ENCODE measurements at places on chromosomes 6 and 20.
A peak's percentile ranks its signal among the peaks of the same experiment; 100 is the strongest.

DNA sequence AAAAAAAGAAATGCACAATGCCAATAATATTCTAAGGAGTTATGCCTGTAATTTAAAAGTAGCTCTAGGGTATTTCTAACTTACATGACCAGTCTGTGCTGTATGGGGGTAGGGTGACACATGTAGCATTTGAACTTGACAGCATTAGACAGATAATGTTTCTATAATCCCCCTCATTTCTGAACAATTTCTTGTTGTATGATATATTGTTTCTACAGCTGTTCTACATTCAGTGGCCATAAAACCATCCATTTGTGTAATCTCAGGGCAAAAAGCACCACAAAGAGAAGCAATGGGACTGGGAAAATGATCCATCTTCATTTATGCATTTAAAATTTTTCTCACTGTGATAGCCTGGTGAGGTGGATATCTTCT is 767.8 kb downstream of the TFAP2A start:
- DNase-seq = no peak

DNA sequence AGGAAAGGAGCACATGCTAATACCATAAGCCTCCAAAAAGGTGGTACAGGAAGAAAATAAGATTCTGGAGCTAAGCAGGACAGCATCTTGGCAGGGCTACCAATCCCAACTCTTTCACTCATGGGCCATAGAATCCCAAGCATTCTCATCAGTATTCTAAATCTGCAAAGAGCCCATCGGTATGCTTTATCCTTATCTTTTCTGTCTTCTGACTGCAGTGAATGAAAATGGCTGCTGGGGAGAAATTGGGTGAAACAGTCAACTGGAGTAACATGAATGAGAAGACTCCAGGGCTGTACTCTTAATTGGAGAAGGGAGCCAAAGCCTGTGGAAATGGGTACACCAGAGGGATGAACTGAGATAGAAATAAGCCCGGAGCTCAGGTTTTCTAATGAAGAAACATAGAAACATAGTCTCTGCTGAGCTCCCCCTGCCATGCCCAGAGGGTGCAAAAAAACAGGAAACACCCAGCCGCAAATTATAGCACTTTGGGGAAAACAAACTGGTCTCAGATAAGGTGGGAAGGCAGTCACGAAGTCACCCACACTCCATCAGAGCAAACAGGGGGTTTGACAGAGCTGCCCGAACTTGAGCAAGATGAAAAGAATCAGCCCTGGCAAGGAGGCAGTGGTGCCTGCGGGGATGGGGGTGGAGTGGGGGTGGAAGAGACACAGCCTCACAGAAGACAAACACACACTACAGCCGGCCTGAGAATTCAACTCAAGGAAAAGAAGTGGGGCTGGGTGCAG is 35.4 kb upstream of the E2F3 start:
- DNase-seq = no peak

- peak; percentile 58 for DNase-seq
These were observed 9.0 kb upstream of the CCN6 start for GRCh38 chr6:112044856-112045255.

DNA sequence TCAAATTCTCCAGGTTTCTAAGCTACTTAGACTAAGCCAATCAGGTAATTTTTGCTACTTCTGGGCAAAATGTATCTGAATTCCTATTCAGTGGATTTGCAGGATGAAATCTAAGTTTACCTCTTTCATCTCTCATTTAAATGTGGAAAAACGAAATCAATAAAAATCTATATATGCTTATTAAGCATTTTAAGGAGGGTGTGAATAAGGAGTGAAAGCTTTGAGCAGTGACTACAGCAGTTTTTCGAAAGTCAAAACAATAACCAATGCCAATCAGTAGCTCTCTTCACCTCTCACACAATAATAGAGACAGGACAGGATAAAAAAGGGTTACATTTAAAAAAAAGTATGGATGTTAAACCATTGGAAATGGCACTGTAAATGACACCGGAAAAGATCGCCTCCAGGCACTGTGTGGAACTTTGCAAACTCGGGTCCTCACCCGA is 476 bp upstream of the BCKDHB start:
- no peak for DNase-seq

GRCh38 chr6:1709234-1709641 is 99.5 kb downstream of the FOXC1 start:
- no peak for DNase-seq

DNA sequence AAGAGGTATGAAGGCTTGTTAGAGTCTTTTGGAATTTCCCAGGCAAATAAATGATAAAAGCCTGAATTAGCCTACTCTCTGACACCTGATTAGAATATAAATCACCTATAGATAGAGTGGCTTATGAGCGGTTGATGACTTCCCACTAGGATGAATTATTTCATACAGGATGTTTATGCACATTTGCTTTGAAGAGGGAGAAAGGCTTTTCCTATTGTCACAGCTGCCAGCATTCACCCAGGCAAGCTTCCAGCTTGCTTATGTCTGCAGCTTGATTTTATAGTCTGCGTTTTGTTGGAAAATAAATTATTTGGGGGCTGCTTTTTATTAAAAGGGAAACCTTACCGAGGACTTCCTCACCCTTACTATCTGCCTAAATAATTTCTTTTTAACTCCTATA is 51.3 kb upstream of the EIF2S2 start:
- DNase-seq = no peak

GRCh38 chr6:89776583-89777233 is 42.9 kb downstream of the MDN1 start:
- DNase-seq = no peak

DNA sequence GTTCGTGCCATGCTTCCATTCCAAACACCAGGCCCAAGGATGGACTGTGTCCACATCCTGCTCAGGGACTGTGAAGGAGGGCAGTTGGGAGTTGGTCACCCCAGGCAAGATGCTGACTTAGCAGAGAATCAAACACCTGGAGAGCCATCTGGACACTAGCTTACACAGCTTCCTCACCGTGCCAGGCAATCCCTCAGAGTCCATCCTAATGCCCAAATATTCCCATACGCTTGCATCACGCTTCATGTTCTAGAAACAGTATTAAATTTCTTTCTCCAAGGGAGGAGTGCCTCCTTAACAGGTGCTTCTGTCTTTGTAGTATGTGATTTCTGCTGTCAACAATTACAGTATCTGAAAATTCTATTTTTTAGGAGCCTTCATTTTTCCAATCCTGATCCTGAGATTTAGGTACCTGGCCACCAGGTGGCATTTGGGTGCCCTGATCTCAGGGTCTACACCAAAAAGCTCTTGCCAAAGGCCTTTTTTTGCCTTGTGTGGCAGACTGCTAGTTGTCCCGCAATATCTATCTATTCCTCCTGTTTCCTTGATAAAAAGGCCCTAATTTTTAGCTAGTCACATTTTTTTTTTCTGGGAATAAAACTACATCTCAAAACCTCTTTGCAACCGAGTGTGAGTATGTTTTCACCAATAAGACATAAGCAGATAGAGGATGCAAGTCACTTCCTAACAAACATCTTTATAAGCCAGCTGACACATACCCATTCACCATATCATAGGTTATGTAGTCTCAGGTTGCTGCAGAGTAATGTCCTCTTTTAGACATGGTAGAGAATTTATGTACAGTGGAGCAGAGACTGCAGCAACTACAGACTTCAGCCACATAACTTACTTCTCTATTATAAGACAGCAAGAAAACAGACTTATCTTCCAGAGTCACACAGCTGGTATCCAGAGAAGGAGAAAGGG is 85.0 kb downstream of the PREP start:
- no peak for DNase-seq

DNA sequence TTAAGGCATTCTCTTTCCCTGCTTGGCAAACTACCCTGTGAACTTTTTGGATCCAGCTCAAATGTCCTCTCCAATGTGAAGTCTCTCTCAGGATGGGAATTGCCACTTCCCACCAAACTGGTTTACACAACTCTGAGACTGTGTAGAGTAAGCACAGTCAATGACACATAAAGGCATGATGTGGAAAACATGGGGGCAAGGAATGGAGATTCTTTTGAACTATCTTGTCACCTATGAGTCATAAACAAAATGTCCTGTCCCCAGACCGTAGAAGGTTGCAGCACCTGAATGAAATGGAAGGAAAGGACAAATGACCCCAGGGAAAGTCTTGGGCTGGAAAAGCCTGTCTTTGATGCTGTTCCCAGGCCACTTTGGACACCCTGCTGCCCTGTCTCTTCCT is 11.0 kb upstream of the KIF13A start:
- DNase-seq = no peak

- no peak for DNase-seq
These were observed 45.1 kb downstream of the MTHFD1L start for GRCh38 chr6:150910561-150910960.

DNA sequence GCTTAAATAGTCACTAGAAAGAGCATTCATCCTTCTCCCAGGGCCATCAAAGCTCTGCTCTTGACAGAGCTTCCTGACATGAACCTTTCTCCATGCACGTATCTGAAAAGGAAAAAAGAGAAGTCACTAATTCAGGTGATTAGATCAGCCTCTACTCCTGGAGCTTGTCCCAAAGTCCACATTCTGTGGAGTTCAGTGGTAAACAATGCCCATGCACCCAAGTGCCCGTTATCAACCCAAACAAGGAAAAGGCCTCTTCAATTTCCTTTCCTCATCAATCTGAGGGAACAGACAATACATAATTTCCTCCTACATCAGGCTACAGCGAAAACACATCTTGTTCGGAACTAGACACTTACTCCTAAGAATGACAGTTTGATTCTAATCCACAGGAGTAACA is 129.2 kb upstream of the PCSK2 start:
- DNase-seq = no peak

DNA sequence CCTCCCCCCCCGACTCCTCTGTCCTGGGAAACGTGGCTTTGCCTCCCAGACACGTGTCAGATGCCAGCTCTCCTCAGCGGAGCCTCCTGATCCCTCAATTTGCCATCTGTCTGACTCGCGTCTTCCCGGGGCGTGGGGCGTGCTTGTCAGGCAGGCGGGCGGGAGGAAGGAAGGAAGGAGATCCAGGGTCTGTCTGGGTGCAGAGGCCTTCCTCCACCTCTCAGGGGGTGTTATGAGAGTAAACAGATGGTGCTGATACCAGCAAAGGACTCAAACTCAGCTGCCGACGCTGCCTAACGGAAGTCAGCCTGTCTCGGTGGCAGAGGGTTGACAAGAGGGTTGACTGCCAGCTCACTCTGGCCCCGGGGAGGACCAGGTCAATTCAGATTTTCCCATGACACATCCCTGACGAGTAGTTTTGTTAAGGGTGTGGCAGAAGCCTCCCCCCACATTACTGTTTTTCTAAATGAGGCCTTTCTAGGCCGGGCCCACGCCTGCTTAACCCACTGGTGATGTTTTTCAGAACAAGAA is 17.0 kb downstream of the UQCC2 start:
- DNase-seq = peak; percentile 64

GRCh38 chr6:168698923-168699322 is 257.9 kb downstream of the SMOC2 start:
- no peak for DNase-seq

DNA sequence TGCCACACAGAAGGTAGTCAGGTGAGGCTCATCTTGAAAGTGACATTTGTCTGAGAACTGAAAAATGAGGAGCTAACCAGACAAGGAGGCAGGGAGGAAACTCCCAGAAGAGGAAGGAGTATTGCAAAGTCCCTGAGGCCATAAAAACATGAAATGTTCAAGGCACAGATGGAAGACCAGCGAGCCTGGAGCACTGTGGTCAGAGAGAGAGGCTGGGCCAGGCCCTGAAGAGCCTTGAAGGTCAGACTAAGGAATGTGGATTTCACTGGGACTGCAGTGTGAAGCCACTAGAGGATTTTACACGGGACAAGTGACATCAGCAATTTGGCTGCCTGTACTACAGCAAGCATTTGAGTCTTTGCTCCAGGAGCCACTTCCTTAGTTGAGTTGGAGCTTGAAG is 21.1 kb upstream of the TMEM181 start:
- no peak for DNase-seq

DNA sequence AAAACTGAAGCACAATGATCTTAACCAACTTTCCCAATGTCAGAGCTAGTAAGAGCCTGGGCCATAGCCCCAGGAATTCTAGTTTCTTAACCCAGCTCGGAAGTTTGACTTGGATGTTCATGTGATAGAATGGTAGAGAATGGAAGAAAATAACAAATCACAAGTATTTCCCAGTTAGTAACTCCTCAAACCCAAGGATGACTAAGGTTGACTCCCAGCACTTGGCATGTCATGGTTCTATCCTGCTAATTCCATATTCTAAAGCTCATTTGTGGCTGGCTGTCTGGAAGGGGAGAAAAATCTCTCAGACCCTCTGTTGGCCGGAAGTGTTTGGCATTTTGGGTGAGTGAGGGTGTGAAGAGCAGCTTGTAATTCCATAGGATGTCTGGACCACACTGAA is 248.7 kb downstream of the RFPL4B start:
- DNase-seq = no peak

DNA sequence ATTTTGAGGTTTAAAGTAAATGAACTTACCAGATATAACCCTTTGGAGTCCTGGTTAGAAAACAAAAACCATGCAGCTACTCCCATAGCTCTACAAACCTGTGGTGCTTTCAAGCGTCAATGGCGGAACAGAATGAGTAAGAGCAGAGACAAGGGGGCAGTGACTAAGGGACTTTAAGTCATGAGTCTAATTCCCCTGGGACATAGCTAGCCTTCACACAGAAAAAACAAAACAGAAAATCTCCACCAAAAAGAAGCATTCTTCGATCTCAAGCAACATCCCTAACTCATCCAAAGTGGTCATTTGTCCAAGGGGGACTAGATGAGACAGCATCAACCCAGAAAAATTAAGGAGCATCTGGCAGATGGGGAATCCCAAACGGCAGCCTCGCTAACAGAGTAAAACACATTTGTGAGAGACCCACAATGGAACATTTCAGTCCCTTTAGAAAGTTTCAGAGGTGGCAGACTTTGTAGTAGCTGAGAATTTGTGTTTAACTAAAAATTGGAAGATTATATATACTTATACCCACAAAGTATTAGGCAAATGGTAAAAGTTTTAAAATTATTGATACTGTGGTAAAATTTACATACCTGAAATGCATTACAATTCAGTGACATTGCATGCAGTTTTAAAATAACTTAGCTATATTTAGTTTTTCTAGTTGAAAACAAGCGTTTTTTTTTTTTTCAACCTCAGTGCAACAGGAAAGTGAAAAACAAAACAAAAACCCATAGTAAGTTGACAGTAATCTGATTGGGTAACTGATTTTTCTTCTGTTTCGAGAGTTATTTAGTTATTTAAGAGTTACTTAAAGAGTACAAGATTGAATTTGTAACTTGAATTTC is 67.5 kb downstream of the KCNQ5 start:
- no peak for DNase-seq

- no peak for DNase-seq
These were observed 41.5 kb downstream of the BPIFB4 start for GRCh38 chr20:33120934-33121333.

DNA sequence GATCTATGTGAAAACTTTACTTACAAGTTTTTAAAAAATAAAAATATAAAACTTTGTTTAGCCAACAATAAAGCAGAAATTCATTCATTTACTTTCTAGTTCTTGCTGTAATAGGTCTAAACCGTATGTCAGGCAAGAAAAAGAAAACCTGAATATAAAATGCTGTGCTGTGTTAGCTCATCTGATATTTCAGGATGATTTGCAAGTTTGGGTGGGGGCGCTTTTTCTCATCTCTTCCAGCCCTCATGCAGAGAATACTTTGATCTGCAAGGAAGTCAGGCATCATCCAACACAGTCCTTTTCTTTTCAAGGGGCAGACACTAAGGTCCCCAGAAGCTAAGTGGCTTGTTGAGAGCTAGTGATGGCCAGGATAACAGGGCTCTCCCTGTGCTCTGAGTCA is 153.2 kb downstream of the TBC1D7 start:
- no peak for DNase-seq
